ENCODE measurements at places on chromosomes 3 and 15.

DNA sequence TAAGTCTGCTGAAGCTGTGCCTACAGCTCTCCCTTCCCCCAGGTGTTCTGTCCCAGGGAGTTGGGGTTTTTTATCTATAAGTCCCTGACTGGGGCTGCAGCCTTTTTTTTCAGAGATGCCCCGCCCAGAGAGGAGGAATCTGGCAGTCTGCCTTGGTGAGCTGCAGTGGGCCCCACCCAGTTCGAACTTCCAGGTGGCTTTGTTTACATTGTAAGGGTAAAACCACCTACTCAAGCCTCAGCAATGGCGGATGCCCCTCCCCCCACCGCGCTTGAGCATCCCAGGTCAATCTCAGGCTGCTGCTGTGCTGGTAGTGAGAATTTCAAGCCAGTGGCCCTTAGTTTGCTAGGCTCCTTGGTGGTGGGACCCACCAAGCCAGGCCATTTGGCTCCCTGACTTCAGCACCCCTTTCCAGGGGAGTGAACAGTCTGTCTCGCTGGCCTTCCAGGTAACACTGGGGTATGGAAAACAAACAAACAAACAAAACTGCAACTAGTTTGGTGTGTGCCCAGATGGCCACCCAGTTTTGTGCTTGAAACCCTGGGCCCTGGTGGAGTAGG is 189.4 kb downstream of the MFSD1 start:
- DNase-seq: no peak

GRCh38 chr3:106197532-106198194 is 328.9 kb upstream of the CBLB start:
- no peak for DNase-seq

DNA sequence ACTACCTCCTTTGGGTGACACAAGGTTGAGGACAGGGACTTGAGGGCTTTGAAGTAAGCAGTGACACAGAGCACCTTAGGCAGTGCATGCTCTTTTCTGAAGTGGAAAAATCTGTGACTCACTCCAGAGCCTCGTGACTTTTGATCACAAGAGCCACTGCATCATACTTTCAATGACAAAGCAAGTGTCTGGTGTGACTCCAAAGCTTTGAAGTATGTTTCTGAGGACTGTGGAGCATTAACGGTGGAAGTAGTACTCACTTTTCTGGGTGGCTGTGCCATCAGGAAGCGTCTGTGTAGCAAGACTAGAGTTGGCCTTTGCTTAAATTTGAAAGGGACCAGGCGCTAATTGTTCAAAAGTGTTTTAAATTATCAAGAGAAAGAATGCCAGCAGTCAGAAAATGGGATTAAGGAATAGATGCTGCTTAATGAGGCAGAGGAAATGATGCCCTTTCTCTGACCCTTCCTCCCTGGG is 210.7 kb upstream of the TRIM42 start:
- DNase-seq: no peak

DNA sequence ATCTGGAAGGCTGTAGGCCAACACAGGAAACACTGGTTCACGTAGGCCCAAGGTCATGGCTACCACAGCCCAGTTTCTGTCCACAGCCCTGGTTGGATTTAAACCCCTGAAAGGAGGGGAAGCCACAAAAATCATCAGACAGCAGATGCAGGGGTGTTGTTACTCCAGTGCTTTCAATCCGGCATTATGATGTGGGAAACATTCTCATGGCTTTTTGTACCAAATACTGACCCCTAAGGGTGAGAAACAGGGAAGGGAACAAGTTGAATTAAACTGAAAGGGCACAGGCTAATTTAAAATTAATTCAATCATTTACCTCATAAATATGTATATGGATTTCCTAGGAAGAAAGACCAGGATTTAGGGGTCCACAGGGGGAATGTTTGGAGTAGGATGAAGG is 375.6 kb downstream of the CTNNB1 start:
- DNase-seq: no peak

- DNase-seq: no peak
Measured at GRCh38 chr3:178284181-178284580, 252.1 kb upstream of the KCNMB2 start.

- DNase-seq: no peak
Measured at GRCh38 chr3:196559826-196560225, 8.5 kb downstream of the WDR53 start.
